Smooth muscle cell of the brain vasculature (primary cell): ENCODE measurements at places on chromosomes 7 and 10.

GRCh38 chr7:87426160-87426559 lies 49.3 kb downstream of the ABCB4 start:
- no peak for DNase-seq

GRCh38 chr7:134155206-134155605 lies 28.1 kb downstream of the LRGUK start:
- no peak for DNase-seq

GRCh38 chr7:106915873-106916272 lies 50.8 kb downstream of the PIK3CG start:
- DNase-seq: no peak

DNA sequence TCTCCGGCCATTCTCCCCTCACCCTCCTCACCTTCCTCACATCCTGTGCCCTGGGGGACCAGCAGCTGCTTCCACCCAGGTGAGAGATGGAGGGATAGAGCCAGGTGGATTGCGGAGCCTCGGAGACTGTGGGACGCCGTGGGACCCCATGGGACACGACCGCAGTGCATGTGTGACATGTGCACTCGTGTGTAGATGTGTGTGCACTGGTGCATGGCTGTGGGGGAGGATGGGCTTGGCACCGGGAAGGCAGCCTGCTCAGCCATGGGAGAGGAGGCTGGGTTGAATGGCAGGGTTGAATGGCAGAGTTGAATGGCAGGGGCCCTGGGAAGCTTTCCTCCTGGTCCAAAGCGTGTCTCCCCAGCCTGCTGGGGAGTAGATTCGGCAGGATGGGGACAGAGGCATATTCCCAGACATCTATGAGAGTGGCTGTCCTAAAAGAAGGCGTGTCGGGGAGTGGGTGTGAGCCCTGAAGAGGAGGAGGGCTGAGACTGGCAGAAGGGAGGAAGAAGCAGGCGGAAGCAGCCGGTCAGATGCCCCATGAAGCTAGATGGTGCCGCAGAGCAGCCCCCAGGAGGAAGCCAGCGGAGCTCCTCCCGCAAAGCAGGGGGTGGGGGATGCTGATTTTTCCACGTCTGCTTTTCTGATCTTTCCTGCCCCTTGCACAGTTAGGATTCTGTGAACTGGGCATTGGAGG lies 815 bp downstream of the GIMAP8 start:
- no peak for DNase-seq

- no peak for DNase-seq
Observed at GRCh38 chr7:56218510-56218909, 102.3 kb upstream of the NUPR2 start.

DNA sequence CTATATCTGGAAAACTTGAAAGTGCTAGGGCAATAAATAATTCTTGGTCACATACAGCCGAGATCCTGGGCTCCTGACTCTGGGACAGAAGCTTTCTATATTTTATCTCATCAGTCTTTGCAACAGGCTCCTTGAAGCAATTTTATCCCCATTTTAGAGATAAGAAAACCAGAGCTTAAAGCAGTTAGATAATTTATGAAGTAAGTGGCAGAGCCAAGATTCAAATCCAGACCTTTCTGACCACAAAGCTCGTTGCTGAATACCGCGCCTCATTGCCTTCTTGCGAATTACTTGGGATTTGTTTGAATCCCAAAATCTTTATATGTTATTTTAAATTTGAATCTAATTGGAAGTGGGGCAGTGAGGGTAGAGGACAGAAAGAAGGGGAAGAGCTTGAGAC lies 106.0 kb downstream of the TCF7L2 start:
- DNase-seq: no peak

- no peak for DNase-seq
Observed at GRCh38 chr10:21315645-21316220, 209.7 kb downstream of the SKIDA1 start.

- no peak for DNase-seq
Observed at GRCh38 chr10:73287441-73287840, 35.0 kb upstream of the MRPS16 start.

- no peak for DNase-seq
Observed at GRCh38 chr7:158422196-158422886, 165.3 kb downstream of the PTPRN2 start.

DNA sequence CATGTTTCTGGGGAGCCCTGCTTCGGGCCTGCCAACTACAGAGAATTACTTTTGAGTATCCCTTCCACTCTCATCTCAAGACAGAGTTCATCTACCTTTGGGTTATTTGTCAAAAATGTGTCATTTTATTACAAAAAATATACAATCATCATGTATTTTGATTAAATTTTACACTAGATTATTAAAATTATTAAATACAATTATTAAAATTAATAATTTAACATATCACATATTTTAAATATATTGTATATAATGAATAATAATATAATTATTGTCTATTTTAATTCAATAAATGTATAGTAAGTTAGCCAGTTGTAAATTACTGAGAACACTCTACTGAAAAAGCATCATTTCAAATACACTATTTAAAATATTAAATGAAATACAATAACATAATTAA lies 50.9 kb downstream of the FIGNL1 start:
- no peak for DNase-seq

- DNase-seq: no peak
Observed at GRCh38 chr10:88437411-88437810, 145.7 kb downstream of the RNLS start.

- DNase-seq: no peak
Observed at GRCh38 chr7:78787854-78788253, 665.6 kb downstream of the MAGI2 start.

DNA sequence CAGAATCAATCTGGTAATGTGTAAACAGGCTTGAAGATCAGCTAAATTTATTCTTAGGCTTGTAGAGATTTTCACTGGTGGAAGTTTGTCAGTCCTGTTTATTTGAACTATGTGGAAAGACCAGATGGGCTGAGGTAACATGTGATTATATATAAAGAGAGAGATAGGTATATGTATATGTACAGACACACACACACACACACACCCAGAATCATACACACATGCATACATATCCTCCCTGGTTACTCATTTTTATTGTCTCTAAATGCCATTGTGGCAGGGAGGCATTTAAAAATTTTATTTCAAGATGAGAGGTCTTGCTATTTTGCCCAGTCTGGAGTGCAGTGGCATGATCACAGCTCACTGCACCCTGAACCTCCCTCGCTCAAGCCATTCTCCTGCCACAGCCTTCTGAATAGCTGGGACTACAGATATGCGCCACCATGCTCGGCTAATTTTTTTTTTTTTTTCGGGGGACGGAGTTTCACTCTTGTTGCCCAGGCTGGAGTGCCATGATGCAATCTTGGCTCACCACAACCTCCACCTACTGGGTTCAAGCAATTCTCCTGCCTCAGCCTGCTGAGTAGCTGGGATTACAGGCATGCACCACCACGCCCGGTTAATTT lies 78.1 kb upstream of the CYTH3 start:
- no peak for DNase-seq

DNA sequence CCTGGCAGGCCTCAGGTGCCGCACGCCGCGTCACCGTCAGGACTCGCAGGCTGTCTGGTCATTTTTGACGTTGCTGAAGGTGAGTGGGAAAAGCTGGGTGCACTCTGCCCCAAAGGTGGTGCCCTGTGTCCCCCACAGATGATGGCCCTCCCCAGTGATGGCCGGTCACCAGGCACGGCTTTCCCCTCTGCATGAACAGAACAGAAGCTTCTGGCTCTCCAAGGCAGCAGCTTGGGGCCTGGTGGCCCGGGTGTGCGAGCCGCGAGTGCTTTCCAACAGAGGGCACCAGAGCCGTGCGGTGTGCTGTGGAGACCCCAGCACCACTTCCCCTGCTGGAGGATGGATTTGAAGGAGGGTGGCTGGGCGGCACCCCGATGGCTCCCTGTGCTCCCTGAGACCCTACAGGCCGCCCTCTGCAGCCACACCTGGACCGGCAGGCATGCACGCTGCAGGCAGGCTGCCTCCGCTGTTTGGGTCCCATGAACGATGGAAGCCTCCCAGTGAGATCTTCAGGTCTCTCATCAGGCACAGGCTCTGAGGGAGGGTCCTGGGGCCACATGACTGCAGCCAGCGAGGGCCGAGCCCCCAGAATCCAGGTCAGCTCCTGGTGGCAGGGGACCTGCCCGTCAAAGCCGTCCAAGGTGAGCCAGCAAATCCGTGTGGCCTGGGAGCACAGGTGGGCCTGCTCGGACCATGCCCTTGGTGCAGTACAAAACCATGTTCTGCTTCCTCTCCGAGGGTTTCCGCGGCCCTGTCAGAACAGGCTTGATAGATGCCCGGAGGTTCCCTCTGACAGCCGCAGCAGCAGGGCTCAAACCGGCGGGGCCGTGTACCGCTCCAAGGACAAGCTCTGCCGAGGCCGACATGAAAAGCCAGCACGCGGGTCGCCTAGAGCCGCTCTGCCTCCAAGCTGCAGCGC lies 195.4 kb downstream of the EBF3 start:
- no peak for DNase-seq

DNA sequence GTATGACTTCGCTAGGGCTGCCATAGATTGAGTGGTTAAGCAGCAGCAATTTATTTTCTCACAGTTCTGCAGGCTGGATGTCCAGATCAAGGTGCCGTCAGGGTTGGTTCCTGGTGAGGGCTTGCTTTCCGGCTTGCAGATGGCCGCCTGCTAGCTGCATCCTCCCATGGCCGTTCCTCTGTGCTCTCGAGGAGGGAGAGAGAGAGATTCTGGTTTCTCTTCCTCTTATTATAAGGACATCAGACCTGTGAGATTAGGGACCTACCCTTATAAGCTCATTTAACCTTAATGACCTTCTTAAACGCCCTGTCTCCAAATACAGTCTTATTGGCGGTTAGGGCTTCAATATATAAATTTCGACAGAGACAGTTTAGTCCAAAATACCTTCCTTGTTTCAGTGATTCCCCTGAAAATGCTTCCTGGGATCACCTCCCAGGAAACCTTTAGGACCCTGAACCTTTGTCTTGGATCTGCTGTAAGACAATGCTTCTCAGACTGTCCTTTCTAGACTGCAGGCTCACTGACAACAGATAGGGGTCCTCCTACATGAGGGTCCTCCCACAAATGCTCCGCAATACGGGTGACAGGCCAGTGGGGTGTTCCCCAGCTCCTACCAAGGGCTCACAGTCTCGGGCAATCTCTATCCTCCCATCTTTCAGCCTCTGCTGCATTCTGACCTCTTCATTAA lies 82.5 kb upstream of the BAIAP2L1 start:
- DNase-seq: no peak

GRCh38 chr10:43891241-43891640 lies 242.6 kb upstream of the ZNF32 start:
- no peak for DNase-seq

DNA sequence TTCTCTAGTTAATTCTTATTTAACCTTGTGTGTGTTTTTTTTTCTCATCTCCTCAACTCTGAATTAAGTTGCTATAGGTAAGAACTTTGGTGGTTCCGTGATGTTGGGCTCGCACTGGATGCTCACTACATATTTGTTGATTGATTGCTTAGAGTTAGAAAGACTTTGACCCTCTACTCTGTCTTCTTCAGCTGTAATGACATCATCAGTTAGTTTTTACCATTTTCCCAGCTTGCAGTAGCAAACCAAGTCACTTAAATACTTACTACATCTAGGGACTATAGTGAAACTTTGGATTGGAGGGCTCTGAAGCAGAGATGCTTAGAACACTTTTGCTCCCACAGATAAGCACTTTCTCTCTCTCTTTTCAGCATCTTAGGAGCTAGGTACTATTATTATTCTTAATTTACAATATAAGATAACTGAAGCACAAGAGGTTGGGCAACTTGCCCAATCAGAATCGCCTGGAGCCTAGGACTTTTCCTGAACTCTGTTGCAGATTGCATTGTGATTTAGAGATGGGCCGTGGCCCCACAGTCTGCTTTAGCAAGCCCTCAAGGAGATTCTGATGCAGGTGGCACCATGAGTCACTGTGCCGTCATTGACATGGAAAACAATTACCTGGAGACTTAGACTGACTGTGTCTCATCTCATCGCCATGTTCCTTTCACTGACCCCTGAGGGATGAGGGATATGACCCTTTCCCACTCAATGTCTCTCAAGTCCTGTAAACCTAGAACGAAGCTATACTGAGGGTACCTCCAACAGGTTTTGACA lies 471.9 kb upstream of the PODXL start:
- no peak for DNase-seq

DNA sequence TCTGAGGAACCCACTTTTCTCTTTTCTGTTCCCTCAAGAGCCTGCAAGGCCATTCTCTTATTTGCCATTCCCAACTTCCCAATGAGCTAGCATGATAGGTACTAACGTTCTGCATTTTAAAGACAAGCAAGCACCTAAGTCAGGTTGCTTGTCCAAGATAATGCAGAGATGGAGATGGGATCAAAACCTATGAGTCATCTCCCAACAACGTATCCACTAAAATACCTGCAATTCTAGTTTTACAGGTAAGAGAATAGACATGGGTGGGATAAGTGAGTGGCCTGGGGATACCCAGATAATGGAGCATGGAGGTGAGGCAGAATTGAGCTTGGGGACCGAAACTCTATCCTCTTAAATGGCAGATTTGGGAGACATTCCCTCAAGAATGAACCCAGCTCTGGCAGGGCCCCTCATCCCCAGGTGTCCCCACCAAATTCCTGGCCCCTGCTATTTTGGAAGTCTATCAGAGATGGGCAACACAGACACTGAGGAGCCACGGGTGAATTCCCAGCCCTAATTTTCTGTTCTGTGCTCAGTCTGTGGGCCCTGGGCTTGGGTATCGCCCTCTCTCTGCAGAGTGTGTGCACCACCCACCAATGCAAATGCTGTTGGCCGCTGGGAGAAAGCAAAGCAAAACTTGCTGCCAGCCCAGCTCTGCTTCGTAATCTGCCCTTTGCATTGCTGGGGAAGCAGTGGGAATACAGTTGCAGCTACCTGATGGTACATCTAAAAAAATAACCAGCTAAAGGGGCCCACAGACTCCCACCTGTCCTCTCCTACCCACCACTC lies 98.3 kb downstream of the KCNMA1 start:
- DNase-seq: no peak

- no peak for DNase-seq
Observed at GRCh38 chr10:101165736-101166135, 34.6 kb downstream of the TLX1 start.

GRCh38 chr7:100475549-100475948 lies 3.5 kb downstream of the TSC22D4 start:
- no peak for DNase-seq

- no peak for DNase-seq
Observed at GRCh38 chr7:47345857-47346298, 236.0 kb downstream of the TNS3 start.

DNA sequence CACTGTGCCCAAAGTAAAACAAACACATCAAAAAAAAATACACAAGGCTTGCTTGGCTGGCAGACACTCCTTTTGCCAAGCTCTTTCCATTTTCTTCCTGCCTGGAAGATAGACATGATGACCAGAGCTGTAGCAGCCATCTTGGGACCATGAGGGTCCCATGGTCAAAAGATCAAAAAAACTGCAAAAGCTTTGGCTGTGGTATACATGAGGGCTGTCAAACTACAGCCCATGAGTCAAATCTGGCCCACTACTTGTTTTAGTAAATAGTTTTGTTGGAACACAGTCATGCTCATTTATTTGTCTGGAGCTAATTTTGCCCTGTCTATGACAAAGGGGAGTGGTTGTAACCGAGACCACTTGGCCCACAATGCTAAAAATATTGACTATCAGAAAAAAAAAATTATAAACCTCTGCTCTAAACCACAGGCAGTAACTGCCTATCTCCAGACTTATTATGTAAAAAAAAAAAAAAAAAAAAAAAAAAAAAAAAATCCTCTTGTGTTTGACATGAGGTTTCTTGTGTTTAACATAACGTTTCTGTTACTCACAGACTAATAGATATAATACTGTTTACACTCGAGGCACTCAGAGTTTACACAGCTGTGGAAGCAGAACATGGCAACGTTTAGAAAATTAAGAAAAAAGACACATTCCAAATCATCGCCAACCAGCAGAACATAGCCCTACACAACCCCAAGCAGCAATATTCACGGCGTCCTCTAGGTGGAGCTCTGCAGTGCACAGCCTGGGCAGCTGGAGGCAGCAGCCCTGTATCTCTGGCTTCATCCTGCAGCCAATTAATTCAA lies 36.9 kb downstream of the ASB13 start:
- DNase-seq: peak; percentile 32
